ENCODE measurements at places on chromosomes 4 and X.
A peak's percentile ranks its signal among the peaks of the same experiment; 100 is the strongest.

DNA sequence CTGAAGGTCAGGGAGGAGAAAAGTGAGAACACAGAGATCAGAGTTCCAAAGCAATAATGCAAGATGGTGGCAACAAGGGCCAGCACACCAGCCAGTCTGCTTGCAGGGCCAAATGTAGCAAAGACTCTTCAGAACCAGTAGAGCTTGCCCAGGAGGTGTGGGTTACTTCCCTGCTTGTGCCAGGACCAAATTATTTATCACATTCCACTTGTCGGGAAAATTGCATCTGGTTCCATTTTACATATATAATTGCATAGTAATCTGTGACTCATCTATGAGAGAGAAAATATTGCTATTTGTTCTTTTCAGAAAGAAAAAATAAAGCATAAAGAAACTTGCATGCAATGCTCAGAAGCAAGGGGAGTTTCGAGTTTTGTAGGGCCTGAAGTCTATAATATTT, 41.4 kb downstream of the MAML3 start:
- DNase-seq, result no peak

- no peak for DNase-seq
Observed at GRCh38 chr4:119281393-119281792, 40.5 kb downstream of the FABP2 start.

- DNase-seq, result no peak
Observed at GRCh38 chr4:126071346-126072333, 756.9 kb downstream of the FAT4 start.

GRCh38 chr4:74583757-74584156, 138.8 kb downstream of the AREG start:
- no peak for DNase-seq

GRCh38 chr4:17489123-17489522, 22.8 kb downstream of the QDPR start:
- no peak for DNase-seq

DNA sequence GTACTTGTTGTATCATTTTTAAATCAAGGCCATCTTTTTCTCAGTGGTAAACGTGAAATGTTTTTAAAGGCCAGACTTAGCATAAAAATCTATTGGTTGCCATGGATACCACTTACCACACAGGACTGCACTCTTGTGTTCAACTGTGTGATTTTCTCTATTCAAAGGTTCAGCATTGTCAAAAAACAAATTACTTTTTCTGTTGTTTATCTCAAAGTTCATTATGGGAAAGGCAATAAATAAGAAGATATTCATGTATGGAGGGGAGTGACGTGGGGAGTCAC, 231.0 kb upstream of the GATB start:
- DNase-seq, result no peak

GRCh38 chrX:19121898-19122640, at the start of gene ADGRG2:
ADGRG2 (minus strand) TSS chrX:19122468; CDS start chrX:19068834, 53,634 bp downstream.
- DNase-seq, result no peak

DNA sequence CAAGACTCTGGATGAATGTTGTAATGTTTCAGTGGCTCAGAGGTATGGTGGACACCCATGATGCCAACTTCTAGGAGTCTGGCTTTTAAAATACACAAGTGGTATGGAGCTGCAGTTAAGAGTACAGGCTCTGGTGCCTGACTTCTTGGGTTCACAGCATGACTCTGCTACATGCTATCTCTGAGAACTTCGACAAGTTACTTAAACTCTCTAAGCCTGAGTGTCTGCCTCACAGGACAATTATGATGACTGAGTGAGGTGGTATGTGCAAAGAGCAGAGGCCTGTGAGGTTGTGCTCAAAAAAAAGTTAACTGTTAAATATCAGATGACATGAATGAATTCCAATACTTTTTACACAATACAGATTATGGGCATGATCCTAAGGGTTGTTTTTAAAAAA, 90.9 kb upstream of the SRD5A3 start:
- no peak for DNase-seq

GRCh38 chr4:16297003-16297402, 70.7 kb upstream of the TAPT1 start:
- DNase-seq, result no peak

GRCh38 chrX:139647597-139647996, 60.4 kb downstream of the MCF2 start:
- DNase-seq, result peak; percentile 6

DNA sequence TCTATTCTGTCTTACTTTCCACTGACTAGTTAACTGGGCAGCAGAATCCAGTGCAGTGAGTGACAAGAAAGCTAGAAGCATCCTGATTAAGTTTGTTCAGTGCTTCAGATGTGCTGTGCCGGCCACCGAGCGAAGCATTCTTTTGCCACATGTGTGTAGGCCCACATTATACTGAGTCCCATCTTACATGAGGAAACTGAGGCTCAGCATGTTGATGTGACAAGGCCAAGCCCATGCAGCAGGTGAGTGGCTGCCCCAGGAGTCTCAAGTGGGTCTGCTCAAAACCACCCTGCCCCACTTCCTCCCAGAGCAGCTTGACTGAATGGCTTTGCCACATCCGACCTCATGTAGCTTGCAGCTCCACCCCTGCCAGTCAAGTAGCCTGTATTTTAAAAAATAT, 50.5 kb downstream of the RHOH start:
- DNase-seq, result no peak

- DNase-seq, result no peak
Observed at GRCh38 chr4:25722964-25723363, 67.3 kb downstream of the SLC34A2 start.

DNA sequence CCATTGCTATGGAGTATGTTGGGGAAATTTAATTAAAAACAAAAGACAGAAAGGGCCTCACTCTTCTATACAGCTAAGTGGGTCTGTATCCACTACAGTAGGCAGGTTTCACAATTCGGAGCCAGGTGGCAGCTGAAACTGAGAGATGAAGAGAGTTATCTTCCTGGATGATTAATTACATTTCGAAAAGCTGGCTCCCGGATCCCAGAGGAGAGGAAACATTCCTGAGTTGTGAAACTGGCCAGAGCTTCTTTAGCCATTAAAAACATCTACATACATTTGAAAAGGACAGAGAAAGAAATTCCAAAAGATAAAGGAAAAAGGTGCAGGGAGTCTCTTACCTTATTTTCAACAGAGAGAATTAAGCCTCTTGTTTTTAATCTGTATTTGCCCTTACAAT, 15.5 kb upstream of the PDZD4 start:
- DNase-seq, result no peak

GRCh38 chr4:110347805-110348204, 128.2 kb upstream of the ENPEP start:
- no peak for DNase-seq

DNA sequence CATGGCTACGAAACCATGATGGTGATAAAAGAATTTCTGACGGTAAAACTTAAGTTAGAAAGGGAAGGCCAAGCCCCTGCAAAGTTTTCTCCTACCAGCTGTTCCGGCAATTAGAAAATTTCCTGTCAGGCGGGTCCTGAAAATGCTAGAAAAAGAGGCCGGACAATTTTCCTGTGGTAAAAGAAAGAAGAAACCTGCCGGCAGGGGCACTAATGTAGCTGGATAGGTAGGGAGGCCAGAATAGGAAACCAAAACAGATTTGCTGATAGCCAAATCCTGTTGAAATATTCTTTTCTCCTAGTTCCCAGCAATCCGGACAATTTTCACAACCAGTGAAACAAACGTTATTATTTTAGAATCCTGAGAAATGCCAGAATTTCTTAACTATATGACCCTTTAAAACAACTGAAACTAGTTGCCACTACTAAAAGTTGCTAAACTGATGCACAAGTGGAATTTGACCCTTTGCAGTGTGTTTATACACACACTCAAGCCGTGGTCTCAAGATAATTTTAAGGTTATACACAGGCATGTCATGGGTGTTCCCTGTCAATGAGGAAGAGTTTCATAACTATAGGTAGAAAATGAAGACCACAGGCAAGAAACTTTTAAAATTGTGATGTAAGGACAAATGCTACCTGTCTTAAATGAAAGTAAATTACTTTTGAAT, 47.7 kb downstream of the RPS6KA3 start:
- DNase-seq, result no peak

DNA sequence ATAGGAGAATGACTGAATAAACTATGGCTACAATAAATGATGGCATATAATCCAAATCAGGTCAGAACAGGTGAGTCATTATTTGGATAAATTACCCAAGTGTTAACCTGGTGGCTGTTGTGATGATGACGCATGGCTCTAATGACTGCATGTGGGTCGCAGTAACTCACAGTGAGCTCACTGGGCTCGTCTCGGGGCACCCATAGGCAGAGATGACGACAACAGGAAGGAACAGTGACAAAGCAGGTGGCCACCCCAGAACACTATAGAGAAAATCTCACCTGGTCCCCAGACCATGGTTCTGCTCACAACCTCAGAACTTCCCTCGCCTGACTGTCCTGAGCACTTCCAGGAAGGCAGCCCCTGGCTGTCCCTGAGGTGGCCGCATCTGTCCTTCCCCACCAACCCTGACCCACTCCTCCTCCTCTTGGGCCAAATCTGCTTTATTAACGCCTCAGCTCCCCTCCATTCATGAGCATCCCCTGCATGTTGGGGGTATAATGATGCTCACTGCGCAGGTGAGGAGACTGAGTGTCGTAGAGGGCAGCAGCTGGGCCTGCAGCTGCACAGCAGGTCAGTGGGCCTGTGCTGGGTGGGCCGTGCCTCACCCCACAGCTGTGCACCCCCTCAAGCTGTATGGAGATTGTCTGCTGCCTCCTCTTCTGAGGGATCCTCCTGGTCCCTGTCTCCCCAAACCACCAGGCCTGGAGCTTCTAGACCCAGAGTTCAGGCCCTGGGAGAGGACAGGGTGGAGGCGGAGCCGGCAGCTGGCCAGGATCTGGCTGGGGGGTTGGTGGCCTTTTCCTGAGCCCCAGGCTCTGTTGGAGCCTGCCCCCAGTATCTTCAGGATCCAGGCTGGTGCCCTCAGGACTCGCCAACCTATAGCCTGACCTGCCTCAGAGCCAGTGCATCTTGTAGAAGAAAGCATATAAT, 30.9 kb upstream of the FAM156A start:
- no peak for DNase-seq

GRCh38 chrX:43682726-43683125, 26.6 kb downstream of the MAOA start:
- DNase-seq, result no peak

GRCh38 chr4:78829296-78829695, 53.1 kb downstream of the BMP2K start:
- no peak for DNase-seq

DNA sequence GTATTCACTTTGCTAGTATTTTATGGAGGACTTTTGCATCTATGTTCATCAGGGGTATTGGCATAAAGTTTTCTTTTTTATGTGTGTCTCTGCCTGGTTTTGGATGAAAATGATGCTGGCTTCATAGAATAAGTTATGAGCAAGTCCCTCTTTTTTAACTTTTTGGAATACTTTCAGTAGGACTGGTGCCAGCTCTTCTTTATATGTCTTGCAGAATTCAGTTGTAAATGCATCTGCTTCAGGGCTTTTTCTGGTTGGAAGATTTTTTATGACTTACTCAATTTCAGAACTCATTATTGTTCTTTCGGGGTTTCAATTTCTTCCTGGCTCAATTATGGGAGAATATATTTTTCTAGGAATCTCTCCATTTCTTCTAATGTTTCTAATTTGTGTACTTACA, 9.1 kb upstream of the CSN2 start:
- no peak for DNase-seq

- DNase-seq, result no peak
Observed at GRCh38 chr4:9847968-9848748, 66.7 kb downstream of the DRD5 start.

DNA sequence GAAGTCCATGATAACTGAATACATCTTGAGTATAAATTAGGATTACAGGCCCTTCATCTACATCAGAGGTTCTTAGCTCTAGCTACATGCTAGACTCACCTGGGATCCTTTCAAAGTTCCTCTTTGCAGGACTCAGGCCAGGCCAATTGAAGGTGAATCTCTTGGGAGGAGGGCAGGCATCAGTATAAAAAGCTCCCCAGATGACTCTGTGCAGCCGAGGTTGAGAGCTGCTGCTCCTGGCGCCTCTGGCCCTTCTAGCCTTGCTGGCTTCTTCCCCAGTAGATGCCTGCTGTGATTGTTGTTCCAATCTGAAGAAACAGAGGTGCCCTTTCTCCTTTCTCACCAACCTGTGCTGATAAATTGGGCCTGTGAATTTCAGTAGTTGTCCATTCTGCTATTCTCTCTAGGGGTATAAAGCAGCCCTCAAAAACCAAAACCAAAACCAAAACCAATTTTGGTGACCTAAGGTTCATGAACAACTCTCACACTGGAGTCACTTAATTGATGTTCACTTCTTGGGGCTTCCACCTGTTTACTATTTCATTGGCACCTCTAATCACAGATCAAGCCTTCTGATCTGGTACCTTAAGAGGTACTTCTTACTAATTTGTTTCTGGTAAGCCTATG, 78.7 kb downstream of the SUPT20HL2 start:
- DNase-seq, result no peak

GRCh38 chr4:75848891-75849290, 53.4 kb downstream of the PPEF2 start:
- no peak for DNase-seq

GRCh38 chr4:55002431-55002830, 123.0 kb downstream of the KDR start:
- DNase-seq, result no peak

DNA sequence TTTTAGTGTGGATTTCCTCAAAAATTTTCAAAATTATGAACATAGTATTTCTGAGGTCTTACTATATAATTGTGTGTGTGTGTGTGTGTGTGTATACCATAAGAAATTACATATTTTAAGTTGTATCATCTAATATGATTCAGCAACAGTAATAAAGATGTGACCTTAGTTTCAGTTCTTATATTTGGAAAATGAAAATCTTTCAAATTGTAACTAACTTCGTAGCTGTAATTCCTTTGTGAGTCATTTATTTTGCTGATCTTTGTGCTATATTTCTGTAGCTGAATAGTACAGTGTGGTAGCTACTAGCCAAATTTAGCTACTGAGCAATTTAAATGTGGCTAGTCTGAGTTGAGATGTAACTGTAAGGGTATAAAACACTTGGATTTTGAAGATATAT, 116.4 kb downstream of the RAP1GDS1 start:
- peak; percentile 15 for DNase-seq

DNA sequence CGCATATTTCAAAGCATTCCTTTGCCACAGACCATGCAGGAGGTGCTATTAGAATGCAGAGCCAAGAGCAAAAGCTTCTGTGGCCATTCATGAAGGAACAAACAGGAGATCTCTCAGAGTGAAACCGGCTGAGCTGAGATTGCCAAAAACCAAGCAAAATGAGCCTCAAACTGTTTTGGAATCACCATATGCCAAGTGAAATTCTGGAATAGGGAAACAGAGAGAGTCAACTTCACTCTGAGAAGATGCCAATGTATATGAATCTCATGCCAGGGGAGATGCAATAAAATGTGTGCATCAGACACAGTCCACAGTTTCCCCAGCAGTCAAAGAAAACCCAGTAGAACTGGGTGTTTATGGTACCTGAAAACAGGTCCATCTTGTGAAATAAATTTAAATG, 42.3 kb downstream of the SRPX start:
- no peak for DNase-seq

DNA sequence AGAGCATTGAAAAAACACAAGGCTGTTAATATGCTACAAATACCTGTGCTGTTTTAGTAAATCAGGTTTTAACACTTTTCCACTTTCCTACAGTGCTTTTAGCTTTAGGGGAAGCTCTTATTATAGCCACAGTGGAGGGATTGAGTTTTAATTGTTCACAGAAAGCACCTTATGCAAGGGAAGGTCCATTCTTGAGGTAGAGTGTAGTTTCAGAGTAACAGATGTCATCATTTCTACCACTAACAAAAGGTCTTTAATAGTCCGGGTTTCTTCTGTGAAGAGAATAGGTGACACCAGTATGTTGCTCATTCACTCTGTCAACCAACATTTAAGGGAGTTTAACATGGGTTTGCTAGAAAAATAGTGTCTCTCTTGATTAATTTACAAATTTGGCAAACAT, 104.4 kb downstream of the STIM2 start:
- no peak for DNase-seq

- DNase-seq, result peak; percentile 29
Observed at GRCh38 chr4:161555689-161556660, 607.8 kb downstream of the FSTL5 start.

All from GM06990 (cell line).